EH (cell line): ENCODE measurements at places on chromosomes 3 and 15.

- DNase-seq, result no peak
Observed at GRCh38 chr3:23590424-23591273, 215.1 kb upstream of the UBE2E1 start.

- DNase-seq, result no peak
Observed at GRCh38 chr15:48052946-48053345, 67.8 kb upstream of the SLC24A5 start.

- DNase-seq, result peak; percentile 77
Observed at GRCh38 chr15:49492830-49493229, 69.8 kb downstream of the FGF7 start.

DNA sequence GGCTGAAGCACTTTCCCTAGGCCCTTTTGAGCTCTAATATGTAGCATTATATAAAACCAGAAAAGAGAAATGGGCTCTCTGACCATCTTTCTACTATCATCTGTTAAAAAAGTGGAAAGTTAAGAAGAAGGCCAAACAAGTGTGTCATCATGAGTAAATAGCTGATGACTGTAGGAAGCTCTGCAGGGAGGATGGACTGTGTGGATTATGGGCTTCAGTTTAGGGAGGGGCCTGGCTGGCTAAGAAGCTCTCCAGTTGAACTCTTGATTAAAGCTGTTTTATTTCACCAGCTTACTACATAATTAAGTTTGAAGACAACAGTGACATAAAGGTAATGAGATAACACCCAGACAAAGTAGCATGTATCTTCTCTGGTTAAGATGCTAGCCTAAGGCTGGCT lies 30.6 kb downstream of the INTS14 start:
- DNase-seq, result peak; percentile 84

DNA sequence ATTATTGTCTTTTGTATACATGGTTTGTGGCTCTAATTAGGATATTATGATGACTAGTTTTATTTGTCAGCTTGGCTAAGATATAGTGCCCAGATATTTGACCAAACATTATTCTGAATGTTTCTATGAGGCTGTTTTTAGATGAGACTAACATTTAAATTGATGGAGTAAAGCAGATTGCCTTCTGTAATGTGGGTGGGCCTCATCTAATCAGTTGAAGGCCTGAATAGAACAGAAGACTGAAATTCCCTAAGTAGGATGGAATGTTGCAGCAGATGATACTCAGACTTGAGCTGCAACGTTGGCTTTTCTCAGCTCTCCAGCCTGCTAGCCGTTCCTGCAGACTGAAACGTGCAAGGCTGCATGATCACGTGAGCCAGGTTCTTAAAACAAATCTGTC lies 546.5 kb downstream of the EDEM1 start:
- DNase-seq, result no peak

DNA sequence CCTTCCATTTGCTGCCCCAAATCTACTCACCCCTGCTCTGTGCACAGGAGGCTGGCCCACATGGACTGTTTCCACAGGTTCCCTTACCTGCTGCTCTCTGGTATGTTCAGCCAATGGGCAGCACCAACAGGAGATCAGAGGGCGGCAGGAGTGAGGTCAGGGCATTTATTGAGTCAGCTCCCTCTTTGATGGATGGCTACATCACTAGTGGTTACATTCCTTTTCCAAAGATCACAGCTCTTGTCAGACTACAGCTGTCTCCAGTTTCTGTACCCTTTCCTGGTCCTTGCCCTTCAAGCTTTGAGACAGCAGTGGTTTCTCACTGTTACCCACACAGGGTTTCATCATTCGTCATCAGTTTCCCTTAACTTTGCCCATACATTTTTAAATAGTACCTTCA lies 325.1 kb downstream of the SUCLG2 start:
- no peak for DNase-seq

DNA sequence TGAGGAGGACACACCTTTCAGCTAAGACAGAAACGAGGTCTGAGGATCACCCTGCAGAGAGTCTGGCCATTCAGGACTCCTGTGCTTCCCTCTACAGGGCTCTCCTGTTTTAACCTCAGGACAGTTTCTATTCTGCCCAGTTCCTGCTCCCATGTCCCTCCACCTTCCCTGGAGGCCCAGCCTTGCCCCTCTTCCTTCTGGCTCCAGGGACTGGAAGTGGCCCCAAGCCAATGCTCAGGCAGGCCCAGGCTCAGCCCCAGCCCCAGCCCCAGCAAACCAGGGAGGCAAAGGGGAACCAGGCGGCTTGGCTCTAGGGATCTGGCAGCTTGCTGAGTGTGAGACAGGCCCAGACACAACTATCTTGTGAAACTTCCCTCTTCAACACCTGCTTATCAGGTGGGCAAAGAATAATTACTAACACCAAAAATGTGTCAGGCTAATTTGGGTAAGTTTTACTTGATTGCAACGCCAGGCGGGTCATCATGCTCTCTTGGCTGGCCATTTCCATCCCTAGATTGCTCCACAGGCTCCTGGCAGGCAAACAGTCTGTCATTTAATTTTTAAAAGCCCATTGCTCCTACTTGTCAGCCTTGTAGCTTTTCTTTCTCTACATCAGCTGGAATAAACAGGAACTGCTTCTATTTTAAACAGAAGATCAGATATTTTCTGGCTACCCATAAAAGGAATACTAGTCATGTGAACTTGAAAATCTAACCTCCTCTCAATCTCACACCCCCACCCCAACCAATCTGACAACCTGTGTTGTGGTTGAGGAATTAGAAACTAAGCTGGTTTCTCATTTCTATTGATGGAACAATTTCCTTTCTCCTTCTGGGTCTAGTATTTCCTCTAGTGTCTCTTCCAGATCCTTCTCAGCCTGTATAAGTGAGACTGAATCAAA lies 33.5 kb downstream of the UPK1B start:
- DNase-seq, result no peak

DNA sequence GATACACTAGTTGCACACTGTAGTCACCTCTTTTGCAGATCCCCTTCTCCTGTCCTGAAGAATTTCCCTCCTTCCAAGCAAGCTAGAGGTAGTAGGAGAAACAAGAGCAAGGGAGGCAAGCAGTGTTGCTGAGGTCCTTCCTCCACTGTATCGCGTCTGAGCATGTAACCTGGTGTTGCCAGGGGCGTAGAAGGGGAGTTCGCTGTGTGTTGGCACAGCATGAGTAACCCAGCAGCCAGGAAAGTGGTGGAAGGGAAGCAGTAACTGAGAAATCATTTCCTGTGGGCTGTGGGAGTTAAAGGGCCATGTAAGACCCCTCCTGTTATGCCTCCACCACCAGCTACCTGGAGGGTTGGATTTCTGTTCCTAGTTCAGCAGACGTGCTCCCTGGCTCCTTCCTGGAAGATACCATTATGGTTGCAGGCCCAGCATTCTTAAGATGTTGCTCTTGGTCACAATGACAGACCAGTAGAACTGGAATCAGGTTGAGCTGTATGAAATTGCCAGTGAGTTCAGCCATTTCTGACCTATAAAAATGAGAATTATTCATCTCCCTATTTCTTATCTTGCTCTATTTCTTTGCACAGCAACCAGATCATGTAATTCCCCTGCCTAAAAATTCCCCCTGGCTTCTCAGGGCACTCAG lies 215.3 kb upstream of the TOPAZ1 start:
- no peak for DNase-seq

DNA sequence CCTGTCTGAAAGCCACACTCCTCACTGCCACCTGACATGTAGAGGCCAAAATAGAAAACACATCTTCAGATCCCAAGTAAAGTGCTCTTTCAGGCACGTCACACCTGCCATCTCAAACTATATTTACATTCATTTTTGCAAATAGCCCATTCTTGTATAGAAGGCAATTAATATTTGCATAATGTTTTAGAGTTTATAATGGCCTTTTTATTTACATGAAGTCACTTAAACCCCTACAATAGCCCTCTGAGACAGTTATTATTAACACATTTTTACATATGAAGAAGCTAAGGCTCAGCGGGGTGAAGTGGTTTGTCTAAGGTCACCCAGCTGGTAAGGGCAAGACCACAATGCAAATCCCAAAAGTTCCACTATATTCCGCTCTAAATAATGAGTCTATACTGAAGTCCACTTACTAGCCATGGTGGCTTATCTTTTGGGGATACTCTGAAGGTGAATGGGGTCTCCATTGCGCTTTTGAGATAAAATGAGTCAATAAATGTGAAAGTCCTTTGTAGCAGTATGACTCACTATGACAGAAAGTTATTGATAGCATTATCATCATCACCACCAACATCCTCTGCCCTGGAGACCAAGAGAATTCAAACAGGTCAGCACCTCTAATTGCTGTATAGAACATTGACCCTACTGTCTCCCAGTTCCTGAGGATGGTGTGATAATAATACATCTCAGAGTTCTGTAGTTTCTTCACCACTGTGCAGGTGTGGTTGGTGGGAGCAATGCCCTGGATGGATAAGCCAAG lies 155.9 kb upstream of the BCL6 start:
- DNase-seq, result no peak

DNA sequence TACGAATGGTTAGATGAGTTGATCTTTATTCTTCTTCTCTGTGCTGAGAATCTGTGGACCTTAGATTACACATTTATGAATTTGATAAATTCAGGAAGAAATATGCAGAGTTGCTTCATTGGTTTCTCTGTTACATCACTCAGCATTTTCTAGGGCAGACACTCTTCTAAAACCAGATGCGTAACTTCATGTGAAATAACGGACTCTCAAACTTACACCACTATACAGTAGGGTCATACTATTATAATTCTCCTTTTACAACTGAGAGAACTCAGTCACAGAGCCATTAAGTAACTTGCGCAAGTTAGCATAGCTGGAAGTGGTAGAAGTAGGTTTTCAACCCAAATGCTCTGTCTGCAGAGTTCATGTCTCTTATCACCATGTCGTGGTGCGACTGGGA lies 5.7 kb downstream of the TMEM207 start:
- no peak for DNase-seq

DNA sequence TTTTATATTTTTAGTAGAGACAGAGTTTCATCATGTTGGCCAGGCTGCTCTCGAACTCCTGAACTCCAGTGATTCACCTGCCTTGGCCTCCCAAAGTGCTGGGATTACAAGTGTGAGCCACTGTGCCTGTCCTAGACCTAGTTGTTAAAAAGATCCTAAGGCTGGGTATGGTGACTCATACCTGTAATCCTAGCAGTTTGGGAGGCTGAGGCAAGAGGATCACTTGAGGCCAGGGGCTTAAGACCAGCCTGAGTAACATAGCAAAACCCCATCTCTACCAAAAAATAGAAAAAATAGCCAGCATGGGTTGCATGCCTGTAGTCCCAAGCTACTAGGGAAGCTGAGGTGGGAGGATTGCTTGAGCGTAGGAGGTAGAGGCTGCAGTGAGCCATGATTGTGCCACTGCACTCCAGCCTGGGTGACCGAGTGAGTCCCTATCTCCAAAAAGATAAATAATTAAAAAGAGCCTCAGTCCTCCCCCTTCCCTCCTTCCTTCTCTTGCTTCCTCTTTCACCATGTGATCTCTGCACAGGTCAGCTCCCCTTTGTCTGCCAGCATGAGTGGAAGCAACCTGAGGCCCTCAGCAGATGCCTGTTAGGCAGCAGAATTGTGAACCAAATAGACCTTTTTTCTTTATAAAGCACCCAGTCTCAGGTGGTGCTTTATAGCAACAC lies 9.8 kb upstream of the FNDC3B start:
- no peak for DNase-seq

DNA sequence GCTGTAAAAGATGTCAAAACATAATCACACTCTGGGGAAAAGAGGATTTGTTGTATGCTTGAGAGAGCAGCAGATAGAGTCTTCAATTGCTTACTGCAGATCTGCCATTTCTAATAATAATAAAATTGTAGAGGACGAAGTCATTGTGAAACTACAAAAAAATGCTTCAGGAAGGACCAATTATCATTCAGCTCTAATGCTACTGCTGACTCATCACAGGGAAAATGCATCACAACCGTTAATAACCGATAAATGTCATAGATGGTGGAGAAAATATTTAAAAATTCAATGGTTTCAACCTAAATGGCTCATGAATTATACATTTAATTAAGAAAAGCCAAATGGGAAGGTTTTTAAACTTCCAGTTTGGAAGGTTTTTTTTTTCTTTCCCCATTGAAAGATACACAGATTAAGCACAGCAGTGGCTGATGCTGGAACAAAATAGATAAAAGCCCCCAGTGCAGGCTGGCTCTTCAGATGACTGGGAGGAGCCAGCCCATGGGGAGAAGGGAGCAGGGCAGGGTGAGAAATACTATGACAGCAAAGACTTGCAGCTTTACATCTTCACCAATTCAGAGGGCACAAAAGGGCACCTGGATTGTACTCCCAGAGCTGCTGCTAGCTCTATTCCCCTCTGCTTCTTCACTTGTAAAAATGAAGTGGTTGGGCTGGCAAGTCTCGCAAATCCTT lies 196.1 kb downstream of the CNTN6 start:
- DNase-seq, result no peak

DNA sequence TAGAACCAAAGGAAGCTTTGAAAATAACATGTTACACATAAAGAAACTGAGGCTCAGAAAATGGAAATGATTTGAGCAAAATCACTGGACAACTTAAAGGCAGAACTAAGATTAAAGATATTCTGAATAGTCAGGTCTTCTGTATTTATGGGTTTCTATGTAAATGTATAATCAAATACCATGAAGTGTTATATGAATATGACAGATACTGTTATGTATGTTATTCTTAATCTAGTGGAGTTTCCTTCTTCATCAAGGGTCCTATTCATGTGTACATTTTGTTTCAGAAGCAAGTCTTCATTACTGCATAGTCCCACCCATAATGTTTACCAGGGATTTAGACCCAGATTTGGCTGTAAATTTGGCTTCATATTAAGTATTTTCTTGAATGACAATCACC lies 470.9 kb upstream of the TPRG1 start:
- no peak for DNase-seq

DNA sequence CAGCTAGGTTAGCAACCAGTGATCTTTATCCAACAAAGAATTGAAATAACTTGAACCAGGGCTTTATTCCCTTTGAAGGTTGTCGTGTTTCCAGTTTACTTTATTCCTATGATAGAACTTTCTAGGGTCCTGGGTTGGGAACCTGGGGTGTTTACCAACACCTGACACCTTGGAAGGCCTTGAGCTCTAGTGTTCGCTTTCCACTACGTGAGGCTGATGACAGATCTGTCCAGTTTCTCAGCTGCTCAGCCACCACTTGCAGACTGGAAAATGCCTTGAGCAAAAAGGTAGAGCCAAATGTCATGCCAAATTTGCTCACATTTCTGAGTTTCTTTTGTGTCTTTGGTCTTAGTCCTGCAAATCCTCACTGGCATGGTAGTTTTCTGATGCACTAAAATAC lies 227.2 kb downstream of the ADAMTSL3 start:
- no peak for DNase-seq

DNA sequence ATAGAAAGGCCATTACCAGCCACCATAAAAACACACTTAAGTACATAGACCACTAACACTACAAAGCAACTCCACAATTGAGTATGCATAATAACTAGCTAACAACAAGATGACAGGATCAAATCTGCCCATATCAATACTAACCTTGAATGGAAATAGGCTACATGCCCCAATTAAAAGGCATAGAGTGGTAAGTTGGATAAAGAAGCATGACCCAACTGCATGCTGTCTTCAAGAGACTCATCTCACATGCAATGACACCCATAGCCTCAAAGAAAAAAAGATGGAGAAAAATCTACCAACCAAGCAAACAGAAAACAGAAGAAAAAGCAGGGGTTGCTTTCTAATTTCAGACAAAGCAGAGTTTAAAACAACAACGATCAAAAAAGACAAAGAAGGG lies 218.7 kb downstream of the ISL2 start:
- DNase-seq, result no peak
